ENCODE measurements at places on chromosomes 5 and 9.

GRCh38 chr5:125044491-125045282, 298.2 kb upstream of the ZNF608 start:
- no peak for DNase-seq

- DNase-seq: no peak
Measured at GRCh38 chr5:79488058-79488457, 25.9 kb downstream of the HOMER1 start.

DNA sequence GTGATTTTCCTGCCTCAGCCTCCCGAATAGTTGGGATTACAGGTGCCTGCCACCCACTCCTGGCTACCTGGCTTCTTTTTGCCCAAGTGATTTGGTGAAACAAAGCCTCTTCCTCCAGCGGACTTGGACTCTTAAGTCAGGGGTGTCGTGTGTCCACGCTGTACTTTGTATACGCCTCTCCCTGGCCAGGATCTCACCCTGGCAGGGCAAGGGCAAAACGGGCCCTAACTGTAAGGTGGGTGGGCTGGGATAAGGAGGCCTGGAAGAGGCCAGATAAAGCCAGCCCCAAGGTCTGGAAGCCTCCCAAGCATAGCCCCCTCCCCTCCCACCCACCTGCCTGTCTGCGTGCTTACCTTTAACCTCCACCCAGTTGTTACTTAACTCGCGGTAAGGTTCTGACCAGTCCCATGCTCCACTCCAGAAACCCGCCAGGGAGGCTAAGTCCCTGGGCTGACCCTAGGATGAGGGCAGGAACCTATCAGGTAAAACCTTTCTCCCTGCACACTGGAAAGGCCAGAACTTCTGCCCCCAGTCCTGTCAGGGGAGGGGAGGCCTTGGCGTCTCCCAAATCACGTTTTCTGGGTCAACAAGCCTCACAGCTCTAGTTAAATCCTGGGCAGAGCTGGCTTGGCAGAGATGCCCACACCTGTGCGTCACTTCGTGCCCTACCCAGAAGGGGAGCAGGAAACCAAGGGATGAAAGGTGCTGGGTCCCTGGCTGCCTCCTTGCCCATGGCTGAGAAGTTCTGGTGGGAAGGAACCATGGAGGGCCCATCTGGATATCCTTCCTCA, 8.4 kb downstream of the CDK9 start:
- DNase-seq: no peak

GRCh38 chr5:78293851-78294247, 649 bp downstream of the AP3B1 start:
- no peak for DNase-seq

DNA sequence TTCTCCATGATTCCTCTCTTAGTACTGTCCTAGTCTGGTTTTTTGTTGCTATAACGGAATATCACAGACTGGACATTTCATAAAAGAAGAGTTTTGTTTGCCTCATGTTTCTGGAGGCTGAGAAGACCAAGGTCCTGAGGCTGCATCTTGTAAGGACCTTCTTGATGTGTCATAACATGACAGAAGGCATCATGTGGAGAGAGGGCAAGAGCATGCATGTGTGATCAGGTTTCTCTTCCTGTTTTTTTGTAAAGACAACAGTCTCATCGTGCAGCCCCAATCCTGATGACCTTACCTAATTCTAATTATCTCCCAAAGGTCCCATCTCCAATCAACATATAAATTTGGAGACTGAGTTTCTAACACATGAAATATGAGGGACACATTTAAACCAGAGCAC, 108.4 kb downstream of the MSX2 start:
- DNase-seq: no peak

GRCh38 chr9:114184071-114184470, 28.7 kb downstream of the COL27A1 start:
- DNase-seq: no peak

DNA sequence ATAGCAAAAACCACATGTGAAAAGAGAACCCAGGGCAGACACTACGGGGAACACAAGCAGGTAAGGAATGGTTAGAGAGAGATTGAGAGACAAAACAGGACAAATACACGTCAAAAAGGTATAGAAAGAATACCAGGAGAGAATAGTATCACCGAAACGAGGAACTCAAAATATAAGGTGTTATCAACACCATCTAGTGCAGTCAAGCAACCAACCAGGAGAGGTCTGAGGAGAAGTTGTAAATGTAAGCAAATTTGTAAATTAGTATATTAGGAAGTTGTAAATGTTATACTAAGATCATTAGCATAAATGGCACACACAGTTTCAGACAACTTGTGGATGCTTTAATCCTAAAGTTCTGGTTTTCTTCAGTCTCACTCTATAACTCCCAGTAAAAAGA, 355.5 kb downstream of the EBF1 start:
- DNase-seq: no peak

- no peak for DNase-seq
Measured at GRCh38 chr5:111562561-111562960, 50.2 kb upstream of the STARD4 start.

DNA sequence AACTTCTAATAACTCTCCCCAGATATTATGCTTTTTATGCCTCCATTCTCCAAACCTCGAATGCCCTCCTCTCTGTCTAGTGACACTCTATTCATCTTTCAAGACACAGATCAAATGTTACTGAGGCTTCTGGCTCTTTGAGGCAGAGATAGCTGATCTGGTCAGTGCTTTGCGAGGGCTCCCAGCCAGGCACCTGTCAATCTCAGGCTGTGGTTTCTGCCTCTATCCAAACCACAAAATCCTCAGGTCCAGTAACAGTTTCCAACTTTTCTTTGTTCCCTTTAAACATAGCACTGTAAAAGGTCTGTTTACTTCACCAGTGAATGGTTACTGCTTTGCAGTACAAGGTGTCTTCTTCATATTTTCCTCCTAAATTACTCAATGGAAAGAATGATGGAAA, 11.5 kb upstream of the STK32A start:
- no peak for DNase-seq

DNA sequence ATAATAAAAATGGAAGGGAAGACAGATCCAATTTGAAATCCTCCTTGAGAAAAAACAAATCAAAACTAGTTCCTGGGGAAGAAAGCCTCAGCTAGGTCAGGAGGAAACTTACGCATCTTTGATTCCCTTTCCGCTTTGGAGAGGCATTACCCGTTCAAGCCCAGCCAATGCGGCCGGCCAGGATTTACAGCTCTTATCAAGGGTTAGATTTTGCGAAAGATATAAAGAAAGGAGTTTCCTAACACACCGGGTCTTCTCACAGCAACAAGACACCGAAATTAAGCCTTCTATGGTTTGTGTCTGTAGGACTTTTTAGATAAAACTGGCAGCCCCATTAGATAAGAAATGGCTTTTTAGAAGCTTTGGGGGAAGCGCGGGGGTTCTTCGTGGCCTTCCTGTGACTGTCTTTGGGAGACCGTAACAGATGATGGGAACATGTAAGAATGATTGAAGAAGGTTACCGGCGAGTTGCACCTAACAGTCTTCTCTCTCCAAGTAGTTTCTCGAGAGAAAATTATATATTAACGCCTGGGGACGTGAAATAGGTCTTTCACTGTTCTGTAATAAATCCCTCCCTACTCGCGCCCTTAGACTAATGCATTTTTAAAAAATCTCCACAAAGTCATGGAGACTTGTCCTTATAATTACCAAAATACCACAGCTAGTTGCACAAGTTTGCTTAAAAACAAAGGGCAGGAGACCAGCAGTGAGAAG, 1.3 kb upstream of the ISL1 start:
- DNase-seq: no peak

- DNase-seq: no peak
Measured at GRCh38 chr9:127884976-127885490, 7.6 kb upstream of the AK1 start.

- no peak for DNase-seq
Measured at GRCh38 chr5:1009359-1010180, 968 bp downstream of the NKD2 start.

DNA sequence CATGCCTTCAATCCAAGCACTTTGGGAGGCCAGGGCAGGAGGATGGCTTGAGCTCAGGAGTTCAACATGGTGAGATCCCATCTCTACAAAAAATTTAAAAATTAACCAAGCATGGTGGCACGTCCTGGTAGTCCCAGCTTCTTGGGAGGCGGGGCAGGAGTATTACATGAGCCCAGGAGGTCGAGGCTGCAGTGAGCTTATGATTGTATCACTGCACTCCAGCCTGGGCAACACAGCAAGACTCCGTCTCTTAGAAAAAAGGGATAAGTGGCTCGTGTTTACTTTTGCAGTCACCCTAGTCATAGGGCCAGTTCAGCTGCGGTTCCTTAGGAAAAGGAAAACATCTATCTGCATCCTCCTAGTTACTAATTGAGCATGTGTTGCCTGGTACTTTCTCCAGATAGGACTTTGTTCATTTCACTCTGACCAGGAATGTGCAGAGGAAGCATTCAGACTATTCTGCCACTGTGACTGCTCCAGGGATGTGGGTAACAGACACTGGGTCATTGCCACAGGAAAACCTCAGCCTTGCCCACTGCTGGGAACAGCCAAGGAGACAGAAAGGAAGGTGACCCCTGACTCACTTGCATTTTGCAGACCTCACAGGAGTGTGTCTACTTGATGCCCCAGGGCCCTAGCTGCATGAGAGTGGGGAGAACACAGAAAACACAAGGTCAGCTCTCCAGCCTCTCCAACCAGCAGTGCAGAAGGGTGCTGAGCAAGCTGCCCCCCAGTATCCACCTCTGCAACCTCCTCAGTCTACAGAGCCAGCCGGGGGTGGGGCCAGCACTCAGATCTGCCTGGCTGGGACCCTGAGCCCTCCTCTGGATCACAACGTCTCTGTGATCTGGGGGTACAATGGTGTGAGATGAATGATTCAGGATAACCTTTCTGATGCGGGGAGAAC, 33.9 kb upstream of the ALDH1B1 start:
- no peak for DNase-seq

DNA sequence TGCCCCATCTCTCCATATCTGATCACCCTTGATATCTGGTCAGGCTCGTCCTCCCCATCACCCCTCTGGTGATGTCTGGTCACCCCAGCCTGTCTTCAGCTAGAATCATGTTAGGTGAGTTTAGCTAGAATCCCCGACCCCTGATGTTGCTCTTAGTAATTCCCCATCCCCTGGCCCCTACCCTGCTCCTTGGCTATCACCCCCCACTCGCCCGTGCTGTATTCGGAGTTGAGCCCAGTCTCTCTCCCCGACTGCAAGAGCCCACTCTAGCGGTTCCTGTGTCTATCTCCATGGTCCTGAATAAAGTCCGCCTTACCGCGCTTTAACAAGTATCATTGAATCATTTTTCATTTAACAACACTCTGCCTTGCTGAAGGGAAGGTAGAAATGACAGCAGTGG, 33.7 kb downstream of the ADAMTS2 start:
- no peak for DNase-seq

DNA sequence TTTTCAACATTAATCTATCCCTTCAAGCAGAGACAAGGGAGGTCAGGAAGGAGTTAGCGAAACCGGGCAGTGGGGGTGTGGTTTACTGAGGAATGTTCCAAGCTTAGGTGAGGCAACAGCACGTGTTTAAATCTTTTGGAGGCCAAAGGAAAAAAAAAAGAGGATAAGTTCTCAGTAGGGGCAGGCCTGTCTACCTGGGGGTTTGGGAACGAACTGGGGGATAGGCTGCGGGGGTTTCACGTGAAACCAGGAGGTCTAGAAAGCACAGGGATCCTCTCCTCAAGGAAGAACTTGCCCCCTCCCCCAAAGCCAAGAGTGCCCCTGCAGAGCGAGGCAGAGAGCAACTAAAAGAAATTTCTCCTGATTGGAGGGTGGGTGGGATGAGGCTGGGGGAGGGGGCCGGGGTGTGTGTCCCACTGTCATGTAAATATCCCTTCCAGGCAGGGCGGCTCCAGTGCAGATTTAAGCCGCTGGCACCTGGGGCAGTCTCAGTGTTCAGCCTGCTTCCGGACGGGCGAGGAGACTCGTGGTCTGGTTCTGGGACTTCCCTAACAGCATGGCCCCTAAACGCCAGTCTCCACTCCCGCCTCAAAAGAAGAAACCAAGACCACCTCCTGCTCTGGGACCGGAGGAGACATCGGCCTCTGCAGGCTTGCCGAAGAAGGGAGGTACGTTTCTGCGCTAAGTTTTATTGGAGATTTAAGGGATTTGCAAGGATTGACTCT, 5.5 kb upstream of the SET start:
- no peak for DNase-seq

DNA sequence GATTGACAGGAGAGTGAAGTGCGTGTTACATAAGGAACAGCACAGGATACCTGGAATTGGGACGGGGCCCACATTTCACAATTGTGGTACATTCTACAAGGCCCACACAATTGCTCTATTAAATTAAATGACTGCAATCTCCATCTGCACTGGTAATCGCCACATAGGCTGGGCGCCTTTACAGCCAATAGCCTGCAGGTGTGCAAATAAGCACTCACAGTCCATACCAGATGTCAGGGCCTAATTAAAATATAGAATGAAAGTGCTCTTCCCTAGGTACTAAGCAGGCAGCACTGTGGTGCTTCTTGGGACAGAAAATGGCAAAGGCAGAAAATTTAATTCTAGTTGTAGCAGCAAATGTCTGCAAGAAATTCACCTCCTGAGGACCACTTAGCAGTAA, 82.7 kb downstream of the ATP10B start:
- no peak for DNase-seq

DNA sequence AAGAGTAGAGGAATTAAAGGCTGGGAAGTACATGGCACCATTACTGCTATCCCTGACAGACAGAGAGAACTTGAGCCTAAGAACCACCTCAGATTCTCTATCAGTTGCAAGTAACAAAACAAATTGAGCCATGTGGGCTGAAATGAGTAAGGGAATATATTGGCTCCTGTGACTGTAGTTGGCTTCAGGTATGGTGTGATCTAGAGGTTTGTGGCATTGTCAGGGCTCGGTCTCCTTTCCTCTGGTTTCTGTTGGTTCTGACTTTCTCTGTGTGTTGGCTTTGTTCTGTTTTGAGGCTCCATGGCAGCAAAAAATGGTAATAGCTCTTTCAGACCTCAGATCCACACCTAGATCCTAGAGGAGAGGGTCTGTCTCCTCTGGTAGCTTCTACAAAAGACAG, 5.7 kb downstream of the GALNT10 start:
- no peak for DNase-seq

GRCh38 chr9:133584559-133585476, 24.4 kb downstream of the FAM163B start:
- DNase-seq: peak; percentile 11

DNA sequence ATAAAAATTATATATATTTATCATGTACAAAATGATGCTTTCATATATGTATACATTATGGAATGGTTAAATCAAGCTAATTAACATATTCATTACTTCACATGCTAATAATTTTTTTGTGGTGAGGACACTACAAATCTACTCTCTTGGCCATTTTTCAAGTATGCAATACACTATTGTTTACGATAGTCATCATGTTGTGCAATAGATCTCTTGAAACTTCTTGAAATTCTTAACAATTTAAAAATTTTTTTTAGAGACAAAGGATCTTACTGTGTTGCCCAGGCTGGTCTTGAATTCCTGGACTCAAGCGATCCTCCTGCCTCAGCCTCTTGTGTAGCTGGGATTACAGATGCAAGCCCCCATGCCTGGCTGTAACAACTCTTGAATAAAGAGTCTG, 45.2 kb upstream of the SHOC1 start:
- no peak for DNase-seq

DNA sequence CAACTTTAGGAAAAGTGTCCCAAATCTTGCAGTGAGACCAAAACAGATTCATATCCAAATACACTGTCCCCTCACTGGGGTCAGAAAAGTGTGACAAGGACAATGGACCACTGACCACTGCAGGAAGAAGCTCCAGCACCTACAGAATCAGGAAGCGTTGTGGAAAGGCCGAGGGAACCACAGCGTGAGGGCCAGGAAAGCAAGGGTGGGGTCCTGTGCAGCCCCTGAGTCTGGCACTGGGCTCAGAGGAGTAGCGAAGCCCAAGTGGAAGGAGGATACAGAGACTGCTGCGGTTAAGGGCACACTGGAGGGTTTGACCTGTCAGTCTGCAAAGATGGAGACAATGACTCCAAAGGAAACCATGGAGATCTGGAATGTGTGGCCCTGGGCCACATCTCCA, 36.9 kb downstream of the C5orf15 start:
- no peak for DNase-seq
